ENCODE measurements at places on chromosomes 6 and 20.
A peak's percentile ranks its signal among the peaks of the same experiment; 100 is the strongest.

DNA sequence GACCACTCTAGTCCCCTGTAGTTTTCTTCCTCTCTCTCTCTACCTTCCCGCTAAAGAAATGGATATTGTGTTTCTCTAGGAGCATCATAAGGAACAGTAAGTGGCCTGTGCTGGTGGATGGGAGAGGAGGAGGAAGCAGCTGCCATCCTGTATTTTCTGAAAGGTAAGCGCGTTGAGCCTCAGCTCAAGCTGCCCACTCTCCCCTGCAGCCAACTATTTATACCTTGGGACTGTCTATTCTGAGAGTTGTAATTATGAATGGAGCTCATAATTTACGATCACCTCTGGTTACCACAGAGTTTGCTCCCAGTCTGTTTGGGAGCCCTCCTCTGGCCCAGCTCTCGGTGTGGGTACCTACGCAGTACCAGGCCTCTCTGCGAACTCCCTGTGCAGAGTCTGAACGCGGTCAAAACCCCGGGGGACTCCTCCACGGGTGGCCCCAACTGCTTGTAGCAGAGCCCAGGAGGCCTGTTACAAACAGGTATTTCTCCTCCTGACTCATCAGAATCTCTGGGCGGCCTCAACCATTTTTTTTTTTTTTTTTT, 285.4 kb downstream of the SMOC2 start:
- no peak for DNase-seq

DNA sequence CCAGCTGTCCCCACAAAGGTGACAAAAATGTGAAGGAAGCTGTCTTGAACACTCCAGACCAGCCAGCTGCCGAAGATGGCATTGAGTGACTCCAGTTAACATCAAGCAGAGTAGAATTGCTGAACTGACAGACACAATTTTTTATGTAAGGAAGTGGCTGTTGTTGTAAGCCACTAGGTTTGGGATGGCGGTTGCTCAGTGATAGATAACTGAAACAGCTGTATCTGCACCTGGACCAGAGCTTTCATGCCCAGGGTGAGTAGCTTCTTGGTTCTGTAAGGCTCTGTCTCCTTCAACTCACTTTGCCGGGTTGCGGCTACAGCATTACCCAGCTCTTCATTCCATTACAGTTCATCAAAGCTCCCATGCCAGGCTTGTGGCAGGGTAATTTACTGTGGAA, 49.7 kb upstream of the DDR1 start:
- no peak for DNase-seq

DNA sequence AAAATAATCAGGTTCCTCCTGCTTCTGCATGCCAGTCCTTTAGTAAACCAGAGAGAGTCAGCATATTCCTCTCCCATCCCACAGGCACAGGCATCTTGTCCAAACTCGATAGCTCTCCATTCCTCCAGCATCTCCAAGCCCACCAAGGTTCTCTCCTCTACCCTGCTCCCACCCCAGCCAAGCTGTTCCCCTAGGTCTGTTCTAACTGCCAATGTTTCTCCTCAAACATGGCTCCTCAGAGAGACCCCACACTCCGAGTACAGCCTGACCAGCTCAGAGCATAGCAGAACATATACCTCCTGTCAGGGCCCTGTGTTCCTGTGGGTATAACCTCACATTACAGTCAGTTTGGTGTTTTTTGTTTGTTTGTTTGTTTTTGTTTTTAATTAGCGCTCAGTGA, 177.8 kb downstream of the VEGFA start:
- DNase-seq = no peak

DNA sequence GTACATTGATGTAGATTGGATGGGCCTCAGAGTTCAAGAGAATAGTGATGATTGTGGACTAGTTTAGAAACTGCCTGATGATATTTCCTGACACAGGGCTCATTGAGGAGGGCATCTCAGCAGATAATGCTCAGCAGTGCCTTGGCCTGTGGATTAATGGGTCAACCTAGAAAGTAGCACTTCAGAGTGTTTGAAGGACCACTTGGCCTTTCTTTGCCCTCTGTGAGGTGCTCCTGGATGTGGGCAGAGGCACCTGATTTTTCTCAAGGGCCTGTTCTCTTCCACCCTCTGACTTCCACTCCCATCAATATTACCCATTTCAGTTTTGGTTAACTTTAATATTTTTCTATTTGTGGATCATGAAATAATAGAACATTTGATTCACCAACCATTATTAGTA, 270.6 kb upstream of the BMP2 start:
- DNase-seq = no peak

DNA sequence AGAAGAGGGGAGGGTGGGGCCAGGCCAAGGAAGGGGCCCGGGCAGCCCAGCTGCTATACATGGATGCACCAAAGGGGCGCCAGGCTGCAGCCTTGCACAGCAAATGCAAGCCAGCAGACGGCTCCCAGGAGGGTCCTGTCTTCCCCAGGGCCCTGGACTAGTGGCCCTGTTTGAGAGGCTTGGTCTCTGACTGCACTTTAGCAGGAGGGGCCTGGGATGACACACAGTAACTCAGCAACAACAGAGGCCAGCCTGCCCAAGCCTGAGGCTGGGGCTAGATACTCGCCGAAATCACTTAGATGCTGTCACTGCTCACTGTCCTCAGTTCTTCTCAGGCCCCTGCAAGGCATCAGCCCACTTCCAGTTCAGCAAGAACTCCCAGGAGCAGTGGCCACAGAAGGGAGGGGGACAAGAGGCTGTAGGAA, 73.5 kb downstream of the TRAM2 start:
- DNase-seq = peak; percentile 54

- no peak for DNase-seq
Observed at GRCh38 chr6:57252137-57252536, 30.0 kb upstream of the RAB23 start.

DNA sequence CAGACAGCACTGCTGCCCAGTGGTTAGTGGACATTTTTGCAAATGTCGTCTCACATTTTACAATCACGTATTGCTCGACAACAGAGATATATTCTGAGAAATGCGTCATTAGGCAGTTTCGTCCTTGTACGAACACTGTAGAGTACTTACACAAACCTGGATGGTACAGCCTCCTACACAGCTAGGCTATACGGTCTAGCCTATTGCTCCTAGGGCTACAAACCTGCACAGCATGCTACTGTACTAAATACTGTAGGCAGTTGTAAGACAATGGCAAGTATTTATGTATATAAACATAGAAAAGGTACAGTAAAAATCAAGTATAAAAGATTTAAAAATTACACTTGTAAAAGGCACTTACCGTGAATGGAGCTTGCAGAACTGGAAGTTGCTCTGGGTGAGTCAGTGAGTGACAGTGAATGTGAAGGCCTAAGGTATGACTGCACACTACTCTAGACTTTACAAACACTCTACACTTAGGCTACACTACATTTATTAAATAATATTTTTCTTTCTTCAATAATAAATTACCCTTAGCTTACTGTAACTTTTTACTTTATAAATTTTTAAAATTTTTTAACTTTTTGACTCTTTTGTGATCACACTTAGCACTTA, 43.1 kb downstream of the ALDH5A1 start:
- DNase-seq = no peak

DNA sequence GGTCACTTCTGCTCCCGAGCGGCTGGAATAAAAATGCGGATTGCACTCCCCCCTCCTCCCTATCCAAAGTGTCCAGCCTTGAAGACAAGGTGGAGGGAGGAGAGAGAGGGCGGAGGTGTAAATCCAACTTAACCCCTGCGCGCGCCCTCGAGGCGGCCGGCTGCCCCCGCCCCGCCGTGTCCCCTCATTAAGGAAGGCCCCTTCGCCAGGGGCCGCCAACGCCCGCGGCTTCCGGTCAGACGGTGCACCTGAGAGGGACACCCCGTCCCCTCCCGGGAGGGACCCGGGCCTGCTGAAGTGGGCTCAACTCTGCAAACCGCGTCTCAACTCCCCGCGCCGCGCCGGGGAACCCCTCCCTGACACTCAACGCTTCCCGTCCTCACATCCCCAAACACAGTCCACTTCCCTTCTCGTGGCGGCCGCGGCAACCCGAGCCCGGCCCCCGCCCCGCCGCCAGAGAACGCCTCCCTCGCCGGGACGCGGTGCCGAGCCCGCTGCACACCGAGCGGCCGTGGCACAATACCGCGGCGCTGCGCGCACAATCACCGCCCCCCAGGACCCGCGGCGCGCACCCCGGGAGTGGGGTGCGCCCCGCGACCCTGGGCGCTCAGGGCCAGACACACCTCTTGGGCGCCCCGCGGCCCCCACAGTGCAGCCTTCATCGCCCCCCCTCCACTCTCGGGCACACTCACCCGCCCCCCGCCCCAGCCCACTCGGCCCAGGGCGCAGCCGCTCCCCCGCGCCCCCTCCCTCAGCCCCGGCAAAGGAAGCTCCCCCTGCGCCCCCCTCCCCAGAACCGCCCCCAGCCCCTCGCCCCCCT, 102.5 kb downstream of the NOL4L start:
- DNase-seq = peak; percentile 44

DNA sequence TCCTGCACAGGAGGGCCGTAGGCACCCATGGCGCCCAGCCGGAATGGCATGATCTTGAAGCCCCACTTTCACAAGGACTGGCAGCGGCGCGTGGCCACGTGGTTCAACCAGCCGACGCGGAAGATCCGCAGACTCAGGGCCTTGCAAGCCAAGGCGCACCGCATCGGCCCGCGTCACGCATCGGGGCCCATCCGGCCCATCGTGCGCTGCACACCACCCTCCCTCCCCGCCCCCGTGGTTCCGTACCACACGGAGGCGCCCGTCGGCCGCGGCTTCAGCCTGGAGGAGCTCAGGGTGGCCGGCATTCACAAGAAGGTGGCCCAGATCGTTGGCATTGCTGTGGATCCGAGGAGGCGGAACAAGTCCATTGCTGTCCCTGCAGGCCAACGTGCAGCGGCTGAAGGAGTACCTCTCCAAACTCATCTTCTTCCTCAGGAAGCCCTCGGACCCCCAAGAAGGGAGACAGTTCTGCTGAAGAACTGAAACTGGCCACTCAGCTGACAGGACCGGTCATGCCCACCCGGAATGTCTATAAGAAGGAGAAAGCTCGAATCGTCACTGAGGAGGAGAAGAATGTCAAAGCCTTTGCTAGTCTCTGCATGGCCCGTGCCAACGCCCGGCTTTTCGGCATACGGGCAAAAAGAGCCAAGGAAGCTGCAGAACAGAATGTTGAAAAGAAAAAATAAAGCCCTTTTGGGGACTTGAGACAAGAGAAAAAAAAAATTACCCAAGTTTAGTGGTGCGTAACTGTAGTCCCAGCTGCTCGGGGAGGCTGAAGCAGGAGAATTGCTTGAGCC, 9.9 kb upstream of the NCOA5 start:
- DNase-seq = peak; percentile 37

GRCh38 chr20:61769286-61769832, 296.3 kb downstream of the TAF4 start:
- no peak for DNase-seq

DNA sequence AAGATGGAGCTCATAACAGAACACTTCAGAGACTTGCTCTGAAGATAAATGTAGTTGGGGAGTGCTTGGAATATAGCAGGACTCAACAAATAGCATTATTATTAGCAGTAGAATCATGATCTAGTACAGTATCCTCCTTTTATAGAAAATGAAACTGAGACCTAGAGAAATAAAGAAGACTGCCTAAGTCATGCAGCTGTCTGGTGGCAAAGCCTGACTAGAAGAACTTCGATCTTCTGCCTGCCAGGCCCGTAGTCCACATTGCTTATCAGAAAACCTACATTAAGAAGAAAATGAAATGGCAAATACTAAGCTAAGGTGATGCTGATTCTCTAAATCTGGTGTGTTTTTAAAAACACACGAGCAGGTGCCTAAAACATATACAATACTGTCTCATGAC, 46.4 kb upstream of the DST start:
- DNase-seq = no peak

GRCh38 chr6:126054258-126054702, 67.9 kb downstream of the TRMT11 start:
- no peak for DNase-seq

GRCh38 chr20:14729390-14729789, 392.0 kb upstream of the FLRT3 start:
- DNase-seq = no peak

DNA sequence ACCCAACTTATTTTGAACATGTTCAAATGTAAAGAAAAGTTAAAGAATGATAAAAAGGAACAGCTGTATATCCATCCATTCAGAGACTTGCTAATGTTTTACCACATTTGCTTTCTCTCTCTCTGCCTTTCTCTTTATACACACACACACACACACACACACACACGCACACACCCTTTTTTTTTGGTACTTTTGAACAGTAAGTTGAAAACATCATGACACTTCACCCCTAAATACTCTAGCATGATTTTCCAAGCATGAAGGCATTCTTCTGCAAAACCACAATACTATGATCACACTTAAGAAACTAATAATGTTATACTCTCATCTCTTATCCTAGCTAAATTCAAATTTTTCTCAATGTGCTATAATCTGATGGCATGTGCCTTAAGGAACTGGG, 192.3 kb downstream of the UTRN start:
- no peak for DNase-seq

DNA sequence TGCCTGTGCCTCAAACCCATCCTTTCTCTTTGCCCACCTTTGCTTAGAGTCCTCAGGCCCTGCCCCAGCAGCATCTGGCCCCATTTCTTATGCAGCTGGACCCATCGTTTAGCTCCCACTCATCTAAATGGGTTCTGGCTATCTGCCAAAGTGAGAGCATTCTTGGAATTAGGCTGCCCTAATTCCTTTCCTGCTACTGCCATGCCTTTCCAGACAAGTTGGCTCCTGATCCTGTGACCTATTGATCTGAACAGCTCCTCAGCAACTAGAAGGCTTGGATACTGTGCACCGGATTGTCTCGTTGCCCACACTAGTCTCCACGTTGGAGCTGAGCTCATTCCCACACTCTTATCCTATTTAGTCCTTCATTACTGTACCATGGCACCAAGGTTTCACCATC, 22.9 kb downstream of the DZANK1 start:
- DNase-seq = no peak

DNA sequence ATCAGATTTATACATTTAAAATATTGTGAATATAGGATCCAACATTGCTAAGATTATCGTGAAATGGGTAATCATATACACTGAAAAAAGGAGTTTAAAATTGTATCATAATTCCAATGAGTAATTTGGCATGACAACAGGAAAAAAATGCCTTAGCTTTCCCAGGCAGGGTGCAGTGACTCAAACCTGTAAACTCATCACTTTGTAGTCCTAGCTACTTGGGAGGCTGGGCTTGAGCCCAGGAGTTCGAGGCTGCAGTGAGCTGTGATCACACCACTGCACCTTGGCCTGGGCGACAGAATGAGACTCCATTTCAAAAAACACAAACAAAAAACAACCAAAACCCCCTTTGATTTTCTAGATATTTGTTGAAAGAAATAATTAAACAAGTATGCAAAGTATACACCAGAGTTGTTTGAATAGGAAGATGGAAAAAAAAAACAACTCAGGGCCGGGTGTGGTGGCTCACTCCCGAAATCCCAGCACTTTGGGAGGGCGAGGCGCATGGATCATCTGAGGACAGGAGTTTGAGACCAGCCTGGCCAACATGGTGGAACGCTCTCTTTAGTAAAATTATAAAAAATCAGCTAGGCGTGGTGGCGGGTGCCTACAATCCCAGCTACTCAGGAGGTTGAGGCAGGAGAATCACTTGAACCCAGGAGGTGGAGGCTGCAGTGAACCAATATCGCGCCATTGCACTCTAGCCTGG, 98.7 kb downstream of the TRERF1 start:
- no peak for DNase-seq
